ENCODE measurements at places on chromosomes 13 and 19. TPM values are rescaled to one million over a fixed set of nuclear protein-coding genes. Genes with fewer than 3 reads are reported as not detected.

DNA sequence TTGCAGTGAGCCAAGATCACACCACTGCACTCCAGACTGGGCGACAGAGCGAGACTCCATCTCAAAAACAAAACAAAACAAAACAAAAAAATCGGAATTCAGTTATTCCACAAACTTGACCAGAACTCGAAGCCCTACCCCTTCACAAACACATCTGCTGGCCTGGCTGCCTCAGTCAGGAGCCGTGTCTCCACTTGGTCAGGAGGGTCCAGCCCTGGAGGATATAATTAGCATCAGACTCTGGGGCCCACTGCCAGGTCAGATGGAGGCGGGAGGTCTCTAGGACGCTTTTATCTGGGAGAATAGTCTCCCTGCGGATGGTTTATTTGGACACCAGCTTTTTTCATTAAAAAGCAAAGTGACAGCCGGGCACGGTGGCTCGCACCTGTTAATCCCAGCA, 8.0 kb downstream of the ELL start:
- DNase-seq: no peak

DNA sequence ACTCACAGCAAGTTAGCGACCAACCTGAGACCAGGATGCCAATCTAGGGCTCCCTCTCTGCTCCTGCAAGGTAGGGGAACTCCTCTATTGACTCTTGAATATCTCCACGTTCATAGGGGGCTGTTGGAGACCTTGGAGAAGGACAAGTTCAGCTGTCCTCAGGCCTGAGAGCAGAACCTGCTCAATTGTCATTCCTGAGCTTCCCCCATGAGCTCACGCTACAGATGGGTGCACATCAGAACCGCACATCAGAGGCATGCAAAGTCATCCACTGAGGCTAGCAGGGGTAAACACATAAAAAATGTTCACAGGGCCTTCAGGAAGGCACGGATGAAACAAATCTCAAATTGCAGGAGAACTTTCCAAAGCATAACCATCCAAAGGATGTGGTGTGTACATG, 168.8 kb upstream of the ZNF507 start:
- no peak for DNase-seq

- DNase-seq: peak; percentile 95
These were observed 7.9 kb downstream of the PIP5K1C start for GRCh38 chr19:3692141-3693024.

The SYNE4 gene
- total RNA-seq: under 0.01 TPM

- peak; percentile 36 for DNase-seq
These were observed 10.4 kb downstream of the MAP2K2 start for GRCh38 chr19:4113398-4114088.

DNA sequence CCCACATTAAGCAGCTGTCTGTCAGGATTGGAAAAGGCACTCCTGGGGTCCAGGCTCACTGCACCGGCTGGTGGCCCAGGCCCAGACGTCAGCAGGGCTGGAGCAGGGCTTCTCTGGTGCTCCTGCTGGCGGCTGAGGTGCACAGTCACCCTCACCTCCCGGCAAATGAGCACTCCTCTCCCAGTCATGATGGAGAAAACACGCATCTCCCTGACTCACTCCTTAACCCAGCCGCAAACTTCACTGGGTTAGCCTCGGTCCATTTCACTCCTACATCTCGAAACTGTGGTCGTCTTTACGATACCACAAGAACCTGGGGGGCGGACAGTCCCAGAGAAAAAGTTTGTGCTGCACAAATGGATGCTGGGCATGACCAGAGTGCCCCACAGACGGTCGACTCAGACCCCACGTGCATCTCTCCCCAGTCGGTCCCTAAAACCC, 3.3 kb upstream of the RASA3 start:
- DNase-seq: no peak

The CGB3 gene
- total RNA-seq: not detected

GRCh38 chr13:72430923-72431322, 296.5 kb downstream of the MZT1 start:
- no peak for DNase-seq

The PTPRS gene
- 227 TPM for total RNA-seq

The TTC9B gene
- not detected for total RNA-seq

The PGLYRP1 gene
- not detected for total RNA-seq

GRCh38 chr13:40094056-40094455, 438.6 kb downstream of the COG6 start:
- no peak for DNase-seq

DNA sequence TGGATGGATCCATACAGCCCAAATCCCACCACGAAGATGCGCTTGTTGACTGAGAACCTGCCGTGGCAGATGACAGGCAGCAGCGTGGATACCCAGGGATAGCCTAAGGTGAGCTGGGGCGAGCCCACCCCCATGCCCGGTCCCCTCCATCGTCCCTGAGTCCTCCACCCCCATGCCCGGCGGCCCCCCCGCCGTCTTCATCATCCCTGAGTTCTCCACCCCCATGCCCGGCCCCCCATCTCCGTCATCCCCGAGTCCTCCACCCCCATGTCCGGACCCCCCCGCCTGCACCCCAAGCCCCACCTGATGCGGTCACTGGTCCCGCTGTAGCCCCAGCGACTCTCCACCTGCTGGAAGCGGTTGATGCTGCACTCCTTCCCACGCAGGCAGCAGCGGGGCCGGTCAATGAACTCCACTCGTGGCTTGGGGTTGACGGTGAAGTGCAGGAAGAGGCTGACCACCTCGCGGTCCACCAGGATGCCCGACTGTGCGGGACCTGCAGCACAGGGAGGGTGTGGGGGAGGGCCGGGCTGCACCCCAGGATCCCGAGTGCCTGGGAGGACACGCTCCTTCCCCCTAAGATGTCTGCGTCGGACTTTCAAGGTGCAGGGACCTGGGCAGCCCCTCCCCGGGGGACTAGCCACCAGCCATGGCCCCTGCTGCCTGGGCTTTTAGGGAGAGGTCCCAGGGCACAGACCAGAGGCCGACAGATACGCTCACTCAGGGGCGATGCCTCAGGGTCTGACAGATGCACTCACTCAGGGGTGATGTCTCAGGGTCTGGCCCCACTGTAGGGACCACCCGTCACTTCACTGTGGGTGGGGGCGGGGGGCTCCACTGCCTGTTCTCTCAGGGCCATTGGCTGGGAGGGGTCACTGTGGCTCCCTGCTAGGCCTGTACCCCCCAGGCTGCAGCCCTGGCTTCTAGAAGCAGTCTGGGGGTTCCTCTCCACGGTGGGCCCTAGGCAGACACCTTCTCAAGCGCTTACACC, 28.0 kb downstream of the BTBD2 start:
- DNase-seq: peak; percentile 82

DNA sequence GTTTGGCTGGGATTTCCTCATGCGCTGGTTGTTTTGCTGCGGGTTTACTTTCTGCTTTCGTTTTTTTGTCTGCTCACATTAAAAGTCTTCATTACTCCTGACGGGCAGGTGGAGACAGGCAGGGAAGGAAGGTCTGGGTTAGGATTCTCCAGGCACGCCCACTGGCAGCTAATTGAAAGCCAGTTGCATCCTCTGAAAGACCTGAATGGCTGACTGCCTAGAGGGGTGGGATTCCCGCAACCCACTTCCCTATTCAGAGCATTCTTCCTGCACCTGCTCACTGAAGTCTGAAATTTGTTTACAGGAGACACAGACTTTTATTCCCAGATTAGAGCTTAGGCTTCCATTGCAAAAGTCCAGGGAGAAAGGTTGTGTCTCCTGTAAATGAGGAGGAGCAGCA, 172.0 kb downstream of the UQCRFS1 start:
- no peak for DNase-seq

DNA sequence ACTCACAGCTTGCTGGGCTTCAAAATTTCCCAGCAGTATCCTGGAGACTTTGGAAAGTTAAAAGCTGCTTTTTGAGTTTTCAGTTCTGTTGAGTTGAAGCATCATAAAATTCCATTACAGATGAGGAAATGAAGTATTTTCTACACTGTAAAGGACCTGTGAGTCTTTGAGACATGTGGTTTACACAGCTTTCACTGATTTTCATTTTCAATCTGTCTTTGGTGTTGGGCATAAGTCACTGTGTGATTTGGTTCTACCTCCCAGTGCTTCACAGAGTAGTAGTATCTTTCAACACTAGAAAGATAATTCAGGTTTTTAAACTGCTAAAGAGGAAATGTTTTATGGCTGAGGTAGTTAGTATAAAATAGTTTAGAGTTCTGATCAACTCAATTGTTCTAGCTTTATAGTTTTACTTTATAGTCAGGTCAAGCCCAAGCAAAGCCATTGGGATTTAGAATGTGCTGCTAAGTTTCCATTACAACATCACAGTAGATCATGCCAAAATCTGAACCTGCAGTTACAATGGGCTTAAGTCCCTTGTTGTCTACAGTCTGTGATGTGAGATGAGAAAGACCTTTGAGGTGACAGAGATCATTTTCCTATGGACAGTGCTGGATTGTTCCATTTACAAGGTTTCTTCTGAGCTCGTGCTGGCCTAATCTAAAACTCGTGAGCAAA, 161.6 kb downstream of the FLT1 start:
- no peak for DNase-seq

The AP2A1 gene
- total RNA-seq: 98.1 TPM

DNA sequence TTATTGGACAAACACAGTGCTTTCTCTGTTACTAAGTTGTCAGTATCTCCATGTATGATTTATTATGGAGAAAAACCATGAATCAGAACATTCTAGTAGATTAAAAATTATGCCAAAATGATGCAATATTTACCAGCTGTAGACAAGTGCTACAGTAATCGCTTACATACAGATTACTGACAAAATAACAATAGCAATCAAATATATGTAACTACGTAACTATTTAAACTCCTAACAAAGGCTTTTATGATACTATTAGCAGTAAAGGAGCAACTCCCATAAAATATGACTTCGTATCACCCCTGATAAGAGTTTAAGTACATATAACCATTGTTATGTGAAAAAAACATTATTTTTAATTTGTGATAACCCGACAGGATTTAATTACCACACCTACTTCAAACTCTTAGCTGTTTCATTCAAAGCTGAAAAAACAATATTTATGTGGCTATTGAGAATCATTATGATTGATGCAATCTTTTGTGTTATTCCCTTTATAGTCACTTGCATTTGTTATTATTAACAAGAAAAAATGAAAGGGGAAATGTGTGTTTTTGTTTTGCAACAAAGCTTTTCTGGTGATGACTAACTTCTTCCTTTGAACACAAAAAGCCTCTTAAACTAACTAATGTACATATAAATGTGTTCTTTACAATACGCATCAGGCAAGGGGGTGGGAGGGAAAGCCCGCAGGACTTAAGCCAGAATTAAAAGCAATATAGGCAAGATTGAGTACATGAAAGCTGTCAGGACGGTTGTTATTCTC, 147.4 kb downstream of the ABCC4 start:
- no peak for DNase-seq

DNA sequence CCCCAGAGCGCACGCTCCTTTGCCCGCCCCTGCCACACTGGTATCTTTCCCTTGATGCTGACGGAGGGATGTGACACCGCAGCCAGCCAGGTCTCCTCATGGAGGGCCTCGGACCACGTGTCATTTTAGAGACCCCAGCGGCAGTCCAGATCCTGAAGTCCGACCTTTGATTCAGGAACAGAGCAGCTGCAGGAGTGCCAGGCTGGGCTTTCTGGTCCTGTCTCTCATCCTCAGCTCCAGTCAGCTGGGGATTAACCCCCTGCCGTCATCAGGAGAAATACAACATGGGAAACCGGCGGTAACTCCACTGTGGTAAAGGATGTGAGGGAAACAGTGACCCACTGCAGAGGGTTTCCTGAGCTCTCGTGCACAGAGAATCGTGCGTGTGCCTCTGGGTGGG, 140.6 kb downstream of the SIPA1L3 start:
- DNase-seq: no peak

DNA sequence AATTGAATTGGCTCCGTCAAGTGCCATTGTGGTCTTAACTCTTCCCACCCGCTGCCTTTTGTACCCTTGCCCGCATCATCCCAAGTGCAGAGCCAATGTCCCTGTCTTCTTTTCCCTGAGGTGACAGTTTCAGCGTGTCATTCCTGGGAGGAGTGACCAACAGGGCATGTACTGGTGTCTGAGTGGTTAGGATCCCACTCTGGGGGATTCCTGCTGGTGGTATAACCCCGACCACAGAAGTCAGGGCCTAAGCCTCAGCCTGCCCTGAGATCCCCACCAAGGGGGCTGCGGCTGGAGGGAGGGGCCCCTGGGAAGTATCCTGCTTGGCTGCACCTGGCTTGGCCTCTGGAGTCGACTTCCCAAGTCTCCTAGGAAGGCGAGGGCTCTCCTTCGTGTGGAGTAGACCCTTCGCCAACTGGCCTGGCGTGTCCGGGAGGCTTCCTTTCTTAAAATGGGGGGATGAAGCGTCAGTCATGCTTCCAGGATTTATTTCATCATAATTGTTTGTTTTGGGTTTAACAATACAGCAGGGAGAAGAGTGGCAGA, 40.6 kb downstream of the NFIX start:
- DNase-seq: no peak

The ZNF737 gene
- total RNA-seq: 14.7 TPM

GRCh38 chr13:45219938-45220375, 19.1 kb upstream of the KCTD4 start:
- no peak for DNase-seq

The EXOC3L2 gene
- not detected for total RNA-seq

The PSG11 gene
- not detected for total RNA-seq

DNA sequence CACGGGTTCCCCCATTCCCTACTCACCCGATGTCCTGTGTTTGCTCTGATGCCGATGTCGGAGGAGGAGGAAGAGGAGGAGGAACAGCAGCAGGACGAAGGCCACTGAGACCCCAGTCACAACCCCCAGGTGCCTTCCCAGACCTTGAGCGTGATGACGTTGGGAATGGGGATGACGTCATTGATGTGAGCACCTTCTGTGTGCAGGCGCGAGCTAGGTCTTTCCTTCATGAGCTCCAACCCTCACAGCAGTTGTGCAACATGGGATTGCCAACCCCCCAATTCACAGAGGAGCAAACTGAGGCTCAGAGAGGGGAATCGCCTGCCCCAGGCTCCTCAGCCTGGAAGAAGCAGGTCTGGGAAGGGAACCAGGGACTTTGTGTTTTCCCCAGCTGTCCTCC, 4.2 kb downstream of the LILRB5 start:
- no peak for DNase-seq

DNA sequence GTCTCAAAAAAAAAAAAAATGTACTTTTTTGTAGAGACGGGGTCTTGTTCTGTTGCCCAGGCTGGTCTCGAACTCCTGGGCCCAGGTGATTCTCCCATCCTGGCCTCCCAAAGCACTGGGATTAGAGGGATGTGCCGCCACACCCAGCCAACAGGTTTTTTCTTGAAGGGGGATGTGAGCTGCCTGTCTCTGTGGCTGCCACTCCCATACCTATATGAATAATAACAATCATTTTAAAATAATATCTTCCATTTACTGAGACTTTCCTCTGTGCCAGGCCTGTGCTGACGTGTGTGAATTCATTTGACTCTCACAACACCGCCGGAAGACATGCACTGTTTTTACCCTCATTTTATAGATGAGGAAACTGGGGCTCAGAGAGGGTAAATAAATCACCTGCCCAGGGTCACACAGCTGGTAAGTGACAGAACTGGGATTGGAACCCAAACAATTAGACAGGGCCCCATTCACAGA, 7.2 kb upstream of the BCL3 start:
- DNase-seq: no peak

DNA sequence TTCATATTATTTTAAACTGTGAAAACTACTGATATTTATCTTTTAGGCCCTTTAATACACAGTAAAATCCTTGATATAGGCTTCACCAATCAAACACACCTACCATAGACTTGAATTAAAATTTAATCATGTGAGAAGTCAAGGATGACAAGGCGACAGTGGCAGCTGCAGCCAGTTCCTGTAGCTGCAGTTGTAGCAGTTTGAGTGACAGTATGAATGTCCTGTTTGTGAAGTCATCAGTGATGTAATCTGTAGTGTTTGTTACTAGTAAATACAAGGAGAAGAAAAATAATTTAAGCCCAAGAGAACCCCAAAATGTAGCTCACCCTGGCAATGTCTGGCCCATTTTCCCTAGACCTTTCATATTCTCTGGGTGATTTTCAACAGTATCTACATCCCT, 897.0 kb downstream of the SLITRK6 start:
- no peak for DNase-seq
